ENCODE measurements at places on chromosomes 7 and 10.

DNA sequence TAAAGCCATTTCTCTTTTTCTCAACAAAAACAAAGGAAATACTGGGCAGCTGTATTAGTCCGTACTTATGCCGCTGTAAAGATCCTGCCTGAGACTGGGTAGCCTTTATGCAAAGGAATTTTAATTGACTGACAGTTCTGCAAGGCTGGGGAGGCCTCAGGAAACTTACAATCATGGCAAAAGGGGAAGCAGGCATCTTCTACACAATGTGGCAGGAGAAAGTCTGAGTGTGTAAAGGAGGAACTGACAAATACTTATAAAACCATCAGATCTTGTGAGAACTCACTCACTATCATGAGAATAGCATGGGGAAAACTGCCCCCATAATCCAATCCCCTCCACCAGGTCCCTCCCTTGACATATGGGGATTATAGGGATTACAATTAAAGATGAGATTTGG lies 264.3 kb downstream of the SEMA3A start:
- no peak for DNase-seq

GRCh38 chr7:151899513-151900360 lies 22.8 kb upstream of the PRKAG2 start:
- no peak for DNase-seq

GRCh38 chr7:67786021-67786420 lies 789.4 kb downstream of the TYW1 start:
- DNase-seq = no peak

DNA sequence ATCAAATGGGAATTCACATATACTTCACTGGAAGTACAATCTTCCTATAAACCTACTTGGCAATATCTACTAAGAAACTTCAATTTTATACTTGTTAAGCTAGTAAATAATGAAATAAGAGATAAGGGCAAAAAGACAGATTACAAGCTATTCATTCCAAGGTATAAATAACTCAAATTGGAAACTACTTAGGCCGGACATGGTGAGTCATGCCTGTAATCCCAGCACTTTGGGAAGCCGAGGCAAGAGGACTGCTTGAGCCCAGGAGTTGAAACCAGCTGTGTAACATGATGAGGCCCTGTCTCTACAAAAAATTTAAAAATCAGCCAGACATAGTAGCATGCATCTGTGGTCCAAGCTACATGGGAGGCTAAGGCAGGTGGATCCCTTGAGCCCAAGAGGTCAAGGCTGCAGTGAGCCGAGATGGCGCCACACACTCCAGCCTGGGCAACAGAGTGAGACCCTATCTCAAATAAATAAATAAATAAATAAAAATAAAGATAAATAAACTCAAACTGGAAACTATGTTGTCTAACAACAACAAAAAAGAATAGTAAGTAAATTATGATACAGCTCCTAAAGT lies 37.6 kb downstream of the ARHGAP21 start:
- no peak for DNase-seq

GRCh38 chr10:70908406-70909296 lies 20.3 kb upstream of the PCBD1 start:
- DNase-seq = no peak

DNA sequence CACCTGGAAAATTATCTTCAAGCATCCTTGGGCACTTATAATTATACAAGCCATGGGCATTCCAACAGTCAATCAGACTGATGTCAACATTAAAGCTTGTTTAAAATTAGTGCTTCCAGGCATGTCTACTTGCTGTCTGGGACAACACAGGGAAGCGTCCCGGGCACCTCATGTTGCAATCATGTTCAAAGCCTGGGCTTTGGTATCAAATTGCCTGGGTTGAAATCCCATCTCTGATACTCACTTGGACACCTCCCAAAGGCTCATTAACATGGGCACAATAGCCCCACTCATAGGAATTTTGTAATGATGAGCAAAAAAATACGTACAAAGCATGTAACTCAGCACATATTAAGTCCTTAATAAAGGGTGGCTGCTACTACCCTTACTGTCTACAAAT lies 14.4 kb downstream of the AIFM2 start:
- no peak for DNase-seq

GRCh38 chr10:11157292-11158076 lies 139.8 kb downstream of the CELF2 start:
- DNase-seq = no peak

- DNase-seq = no peak
Measured at GRCh38 chr10:34029455-34029854, 695.0 kb upstream of the NRP1 start.

- DNase-seq = no peak
Measured at GRCh38 chr10:49616421-49617101, 2.7 kb downstream of the CHAT start.

DNA sequence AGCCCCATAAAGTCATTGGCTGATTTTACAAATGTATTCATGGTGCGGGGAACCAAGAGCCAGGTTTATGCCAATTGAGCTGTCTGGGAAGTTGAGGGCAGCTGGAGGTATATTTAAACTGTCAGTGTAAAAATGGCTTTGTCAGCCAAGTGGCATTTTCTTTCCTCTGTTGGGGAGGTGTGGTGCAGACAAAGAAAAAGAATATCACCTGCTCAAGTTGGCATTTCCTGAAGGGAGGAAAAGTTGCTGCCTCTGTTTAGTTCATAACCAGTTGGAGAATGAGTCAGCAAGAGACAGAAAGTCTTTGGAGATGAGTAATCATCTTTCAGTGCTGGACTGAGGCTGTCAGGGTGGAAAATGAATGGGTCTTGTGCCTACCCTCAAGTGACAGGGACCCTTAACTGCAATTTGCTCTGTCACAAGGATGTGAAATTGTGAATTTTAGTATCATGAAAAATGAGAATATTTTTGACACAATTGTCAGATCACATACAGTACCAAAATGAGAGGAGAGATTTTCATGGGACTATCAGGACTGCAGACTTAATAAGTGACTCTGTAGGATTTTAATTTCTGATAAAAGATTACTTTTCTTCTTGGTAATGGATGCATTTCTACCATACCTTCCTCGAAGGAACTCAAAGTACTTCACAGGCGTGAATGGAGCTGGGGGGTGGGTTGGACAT lies 137.3 kb downstream of the ANLN start:
- peak; percentile 89 for DNase-seq

GRCh38 chr7:44729949-44730590 lies 18.6 kb upstream of the ZMIZ2 start:
- no peak for DNase-seq

GRCh38 chr7:34181271-34181958 lies 276.1 kb downstream of the BMPER start:
- no peak for DNase-seq

DNA sequence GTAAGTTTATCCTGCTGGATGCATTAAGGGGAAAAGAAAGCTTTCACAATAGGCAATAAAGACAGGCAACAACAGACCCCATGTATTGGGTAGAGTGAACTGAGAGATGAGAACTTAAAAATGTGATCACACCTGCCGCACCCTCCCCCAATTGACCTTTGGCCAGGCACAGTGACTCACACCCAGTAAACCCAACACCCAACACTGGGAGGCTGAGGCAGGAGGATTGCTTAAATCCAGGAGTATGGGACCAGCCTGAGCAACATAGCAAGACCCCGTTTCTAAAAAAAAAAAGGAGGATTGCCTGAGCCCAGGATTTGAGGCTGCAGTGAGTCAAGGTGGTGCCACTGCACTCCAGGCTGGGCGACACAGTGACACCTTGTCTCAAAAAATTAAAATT lies 86.9 kb downstream of the MPP7 start:
- no peak for DNase-seq

DNA sequence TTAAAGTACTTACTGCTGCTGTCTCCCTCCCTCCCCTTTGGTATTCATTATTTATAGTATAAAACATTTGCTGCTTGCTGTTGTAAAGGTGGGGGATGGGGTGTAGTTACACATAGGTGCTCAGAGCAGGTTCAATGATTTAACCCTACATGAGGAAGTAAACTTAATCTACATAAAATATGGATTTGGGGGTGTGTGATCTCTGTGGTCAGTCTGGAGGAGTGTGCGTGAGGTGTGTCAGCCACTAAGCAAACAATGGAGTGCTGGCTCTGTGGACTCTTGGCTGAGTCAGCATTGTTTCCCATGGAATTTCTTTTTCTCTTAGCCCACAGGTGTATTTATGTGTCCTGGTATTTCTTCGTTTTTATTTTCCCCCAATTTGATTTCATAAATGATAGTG lies 133.9 kb downstream of the AUTS2 start:
- DNase-seq = no peak

DNA sequence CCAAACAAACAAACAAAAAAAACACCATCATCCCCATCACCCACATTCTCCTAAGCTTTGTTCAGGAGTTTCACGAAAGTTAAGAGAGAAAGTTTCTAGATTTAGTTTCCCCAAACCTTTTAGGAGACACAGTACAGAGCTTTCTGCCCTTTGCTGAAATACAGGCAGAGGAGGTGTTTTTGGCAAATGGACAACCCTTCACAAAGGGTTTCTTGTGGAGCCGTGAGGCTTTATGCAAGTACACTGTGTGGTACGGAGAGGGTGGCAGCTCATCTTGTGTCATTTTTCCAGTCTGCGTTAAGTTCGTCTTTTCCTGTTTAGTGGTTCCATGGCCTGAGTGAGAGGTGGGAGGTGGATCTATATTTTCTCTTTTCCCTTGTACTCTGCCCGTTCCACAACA lies 215.5 kb upstream of the PRKCQ start:
- no peak for DNase-seq

DNA sequence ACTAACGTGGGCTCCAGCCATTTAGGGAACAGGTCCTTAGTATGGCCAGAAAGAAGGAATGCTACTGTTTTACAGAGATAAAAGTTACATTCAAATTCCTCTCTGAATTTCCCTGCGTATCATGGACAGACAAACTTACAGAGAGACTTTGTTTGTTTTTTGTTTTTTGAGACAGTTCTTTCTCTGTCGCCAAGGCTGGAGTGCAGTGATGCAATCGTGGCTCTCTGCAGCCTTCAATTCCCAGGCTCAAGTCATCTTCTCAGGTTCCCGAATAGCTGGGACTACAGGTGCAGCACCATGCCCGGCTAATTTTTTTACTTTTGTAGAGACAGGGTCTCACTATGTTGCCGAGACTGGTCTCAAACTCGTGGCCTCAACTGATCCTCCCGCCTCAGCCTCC lies 64.5 kb upstream of the MPP7 start:
- no peak for DNase-seq

DNA sequence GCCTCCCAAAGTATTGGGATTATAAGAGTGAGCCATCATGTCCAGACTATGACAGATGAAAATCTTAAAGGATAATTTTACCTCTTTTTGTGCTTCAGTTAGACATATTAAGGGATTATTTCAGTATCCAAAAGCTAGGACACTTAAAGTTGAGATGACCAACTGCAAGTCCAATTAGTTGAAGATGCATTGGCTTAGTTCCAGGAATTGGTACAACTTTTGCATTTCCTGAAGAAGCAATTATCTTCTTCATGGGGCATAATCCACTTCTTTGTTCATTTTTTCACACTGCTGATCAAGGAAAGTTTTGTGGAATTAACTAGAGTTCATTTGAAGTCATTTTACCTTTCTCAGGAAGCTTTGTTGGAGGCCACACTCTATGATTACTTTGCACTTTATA lies 72.0 kb upstream of the HECW1 start:
- DNase-seq = no peak

DNA sequence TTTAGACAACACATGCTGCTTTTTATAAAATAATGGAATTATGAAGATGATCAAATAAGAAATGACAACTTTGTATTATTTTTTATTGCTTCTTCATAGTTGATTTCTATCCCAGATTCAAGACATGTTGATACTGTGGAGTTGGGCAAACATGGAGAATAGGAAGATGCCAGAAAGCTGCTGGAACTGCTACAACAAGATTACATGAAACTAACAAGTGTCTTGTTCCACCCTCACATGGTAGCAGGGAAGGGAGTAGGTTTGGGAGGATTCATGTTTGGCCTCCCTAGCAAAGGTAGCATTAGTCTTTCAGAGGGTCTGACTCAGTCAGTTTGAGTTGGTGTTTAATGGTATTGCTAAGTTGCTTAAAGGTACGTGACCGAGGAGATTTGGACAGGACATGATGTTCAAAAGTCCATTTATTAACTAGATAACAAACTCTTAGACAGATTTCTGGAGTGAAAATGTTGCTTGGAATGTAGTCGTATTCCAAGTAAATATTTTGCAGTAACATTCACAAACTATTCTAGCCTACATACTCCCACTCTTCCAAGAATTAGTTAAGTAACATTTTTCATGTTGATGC lies 33.1 kb downstream of the PRR15 start:
- DNase-seq = no peak

- DNase-seq = no peak
Measured at GRCh38 chr7:41630741-41631140, 72.1 kb downstream of the INHBA start.

DNA sequence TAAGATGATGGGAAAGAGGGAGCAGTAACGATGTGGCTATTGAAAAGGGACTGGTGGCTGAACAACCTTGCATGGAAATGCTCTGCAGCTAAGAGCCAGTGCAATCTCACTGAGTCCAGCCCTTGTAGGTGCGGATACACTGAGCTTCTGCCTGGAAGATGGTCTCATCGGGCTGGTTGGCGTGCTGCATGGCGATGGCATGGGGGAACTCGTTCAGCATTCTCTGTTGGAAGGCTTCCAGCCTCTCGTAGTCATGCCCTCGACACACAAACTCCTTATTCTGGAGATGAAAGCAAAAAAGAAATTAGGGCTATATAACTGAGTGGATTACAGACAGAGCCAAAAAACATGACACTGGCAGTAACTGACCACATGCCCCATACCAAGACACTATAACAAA lies 197.8 kb upstream of the IMMP2L start:
- no peak for DNase-seq

DNA sequence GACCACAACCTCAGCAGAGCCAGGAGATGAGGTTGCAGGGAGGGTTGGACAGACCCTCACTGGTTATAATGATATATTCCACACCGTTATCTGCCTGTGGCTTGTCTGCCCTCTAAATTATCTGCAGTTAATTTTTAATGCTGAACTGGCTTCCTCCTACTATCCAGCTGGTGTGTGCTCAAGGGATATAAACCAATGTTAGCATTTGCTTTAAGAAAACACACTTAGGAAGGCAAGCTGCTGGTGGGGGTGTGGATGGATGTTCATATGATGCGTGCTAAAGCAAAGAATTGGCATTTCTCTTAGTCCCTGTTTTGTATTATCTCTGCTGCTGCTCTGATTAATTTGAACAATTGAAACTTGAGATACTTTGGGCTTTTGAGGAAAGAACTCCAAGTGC lies 132.2 kb upstream of the NPVF start:
- DNase-seq = no peak

GRCh38 chr7:1539882-1540775 lies 9.6 kb downstream of the MAFK start:
- DNase-seq = no peak

DNA sequence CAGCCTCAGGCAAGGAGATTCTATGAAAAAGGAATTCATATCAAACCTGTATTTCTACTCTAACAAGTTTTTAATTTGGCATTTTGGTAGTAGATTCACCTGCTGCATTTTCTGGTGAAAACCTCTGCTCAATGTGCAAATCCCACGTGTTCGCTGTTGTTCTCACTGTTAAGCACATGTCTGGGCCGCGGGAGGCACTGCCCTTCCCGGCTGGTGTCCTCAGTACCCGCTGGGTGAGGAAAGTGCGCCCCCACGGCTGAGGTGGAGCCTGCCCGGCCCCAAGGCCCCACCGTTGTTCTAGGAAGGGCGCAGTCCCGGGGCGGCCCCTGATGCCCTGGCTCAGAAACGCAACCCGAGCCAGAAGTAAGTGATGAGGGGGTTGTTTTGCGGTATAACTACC lies 193.4 kb upstream of the VWC2 start:
- DNase-seq = no peak

Measured in kidney epithelial cell (primary cell).